ENCODE measurements at places on chromosomes 6 and 20.

GRCh38 chr20:52746190-52746589 is 226.0 kb upstream of the TSHZ2 start:
- DNase-seq: peak; percentile 16

DNA sequence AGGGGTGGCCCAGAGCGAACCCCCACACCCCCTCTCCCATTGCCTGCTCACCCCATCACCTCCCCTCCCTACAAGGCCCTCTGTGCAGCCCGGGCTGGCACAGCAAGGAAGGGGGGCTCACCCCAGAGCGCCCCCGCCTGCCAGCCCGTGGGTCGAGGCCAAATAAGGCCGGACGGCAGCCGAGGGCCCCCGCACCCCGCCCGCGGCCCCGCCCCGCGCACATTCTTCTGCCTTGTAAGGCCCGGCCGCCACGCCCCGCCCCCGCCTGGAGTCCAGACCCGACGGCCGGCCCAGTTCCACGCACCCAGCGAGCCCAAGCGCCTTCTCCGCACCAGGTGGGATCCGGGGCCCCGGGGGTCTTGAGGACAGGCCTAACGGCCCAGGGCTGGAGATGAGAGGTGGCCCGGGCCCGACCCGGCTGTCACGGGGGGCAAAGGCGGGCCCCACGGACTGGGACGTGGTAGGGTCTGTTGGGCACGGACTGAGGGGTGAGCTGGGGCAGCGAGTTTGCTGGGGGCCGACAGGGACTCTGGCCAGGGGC is at the start of gene MYL9:
Gene MYL9, plus strand, starts transcription at position 293 of the 541 bp plus-strand sequence. CDS start 3,366 bp downstream, outside the sequence.
- DNase-seq: peak; percentile 94

DNA sequence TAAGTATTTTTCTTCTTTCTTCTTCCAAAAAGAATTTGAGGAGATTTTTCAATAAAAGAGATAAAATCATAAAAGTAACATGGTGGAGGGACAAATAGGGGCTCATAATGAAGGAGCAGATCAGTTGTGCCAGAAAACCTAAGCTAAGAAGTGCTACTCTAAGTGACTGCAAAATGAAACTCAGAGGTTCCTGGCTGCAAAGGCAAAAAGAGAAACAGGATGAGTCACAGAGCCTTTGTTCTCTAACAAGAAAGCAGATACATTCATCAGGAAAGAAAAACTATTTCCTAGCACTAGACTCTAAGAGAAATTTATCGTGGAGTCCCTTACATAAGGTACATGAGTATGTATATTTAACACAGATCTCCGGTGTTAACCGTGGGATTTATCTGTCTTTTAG is 49.8 kb downstream of the TSHZ2 start:
- no peak for DNase-seq

DNA sequence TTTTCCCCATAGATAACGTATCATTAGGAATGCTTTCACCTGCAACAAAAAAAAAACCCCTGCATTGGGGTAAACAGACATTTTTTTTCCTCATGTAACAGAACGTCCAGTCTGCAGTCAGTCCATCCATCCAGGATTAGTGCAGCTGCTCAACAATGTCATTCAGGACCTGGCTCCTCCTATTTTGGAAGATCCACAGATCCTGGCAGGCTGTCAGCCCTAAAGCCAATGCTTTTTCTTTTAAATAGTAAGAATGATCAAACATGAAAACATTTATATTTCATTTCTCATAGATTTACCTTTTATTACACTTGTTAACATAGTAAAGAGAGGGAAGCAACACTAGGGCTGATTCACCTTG is 116.5 kb upstream of the CCDC28A start:
- no peak for DNase-seq

DNA sequence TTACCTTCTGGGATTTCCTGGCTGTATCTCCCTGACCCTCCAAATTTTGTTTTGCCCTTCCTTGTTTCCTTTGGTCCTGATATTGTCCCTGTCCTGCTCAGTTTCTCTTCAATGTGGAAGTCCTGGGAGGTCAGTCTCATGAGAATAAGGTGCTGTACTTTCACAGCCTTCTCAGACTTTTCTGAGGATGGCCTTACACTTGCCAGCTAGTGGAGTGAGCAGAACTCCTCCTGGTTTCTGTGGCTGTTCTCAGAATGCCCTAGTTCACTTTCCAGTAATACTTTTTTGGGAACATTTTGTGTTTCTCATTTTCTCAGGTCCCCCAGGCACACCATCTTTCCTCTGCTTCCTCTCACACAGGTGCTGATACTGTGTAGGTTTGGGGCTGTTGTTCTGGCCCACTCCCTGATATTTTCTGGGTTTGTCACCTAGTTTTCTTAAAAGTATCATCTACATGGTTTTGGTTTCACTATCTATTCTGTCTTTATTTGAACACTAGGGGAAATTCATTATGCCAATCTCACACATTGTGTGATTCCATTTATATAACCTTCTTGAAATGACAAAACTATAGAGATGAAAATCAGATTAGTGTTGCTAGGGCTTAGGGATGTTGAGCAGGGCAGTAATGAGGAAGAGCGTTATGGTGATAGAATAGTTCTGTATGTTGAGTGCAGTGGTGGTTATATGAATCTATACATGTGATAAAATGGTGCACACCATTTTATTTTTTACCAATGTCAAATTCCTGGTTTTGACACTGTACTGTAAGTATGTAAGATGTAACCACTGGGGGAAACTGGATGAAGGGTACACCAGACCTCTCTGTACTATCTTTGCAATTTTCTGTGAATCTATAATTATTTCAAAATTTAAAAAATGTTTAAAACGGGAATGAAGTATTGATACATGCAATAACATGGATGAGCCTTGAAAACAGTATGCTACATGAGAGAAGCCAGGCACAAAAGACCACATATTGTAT is 27.2 kb upstream of the BRPF3 start:
- no peak for DNase-seq

DNA sequence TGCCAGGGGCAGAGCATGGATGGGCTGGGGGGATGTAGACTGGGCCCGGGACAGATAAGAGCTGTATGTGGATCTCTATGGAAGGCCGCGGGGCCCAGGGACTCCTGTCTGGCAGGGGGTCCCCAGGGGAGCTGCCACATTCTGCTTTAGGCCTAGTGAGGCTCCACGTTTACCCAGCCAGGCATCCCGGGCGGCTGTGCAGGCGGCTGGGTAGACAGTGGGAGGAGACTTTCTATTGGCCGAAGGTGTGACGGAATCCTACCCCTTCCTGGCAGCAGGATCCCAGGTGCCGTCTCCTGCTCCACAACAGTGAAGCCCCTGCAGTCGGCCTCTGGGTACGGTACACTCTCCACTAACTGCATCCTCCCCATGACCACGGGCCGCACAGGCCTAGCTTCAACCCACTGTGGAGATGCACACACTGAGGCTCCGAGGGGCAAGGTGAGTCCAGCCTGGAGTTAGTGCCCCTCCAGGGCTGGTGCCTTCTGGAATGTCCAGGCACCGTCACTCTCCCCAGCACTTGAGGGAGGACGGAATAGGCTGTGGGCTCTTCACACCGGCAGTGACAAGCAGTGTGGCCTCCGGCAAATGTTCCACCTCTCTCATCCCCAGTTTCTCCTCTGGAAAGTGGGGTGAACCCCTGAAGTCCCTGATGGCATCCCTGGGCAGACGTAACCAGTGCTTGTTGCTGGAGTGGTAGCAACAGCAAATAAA is 36.8 kb upstream of the ZBP1 start:
- peak; percentile 44 for DNase-seq

DNA sequence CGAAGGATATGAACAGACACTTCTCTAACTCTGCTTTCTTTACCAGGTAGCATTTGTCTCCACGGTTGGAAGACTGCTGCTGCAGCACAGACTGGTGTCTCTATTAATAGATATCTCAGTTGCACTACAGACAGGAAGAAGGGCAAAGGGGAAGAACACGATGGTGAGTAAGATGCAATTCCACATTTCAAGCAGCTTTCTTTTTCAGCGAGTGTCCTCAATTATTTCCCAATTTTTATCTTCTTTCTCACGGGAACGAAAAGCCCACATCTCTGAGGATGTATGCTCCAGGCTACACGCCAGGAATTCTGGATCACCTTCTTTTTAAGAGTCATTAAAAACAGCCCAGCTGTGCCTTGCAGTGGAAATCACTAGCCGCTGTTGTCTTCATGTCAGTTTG is 311.6 kb upstream of the ECI2 start:
- DNase-seq: no peak

DNA sequence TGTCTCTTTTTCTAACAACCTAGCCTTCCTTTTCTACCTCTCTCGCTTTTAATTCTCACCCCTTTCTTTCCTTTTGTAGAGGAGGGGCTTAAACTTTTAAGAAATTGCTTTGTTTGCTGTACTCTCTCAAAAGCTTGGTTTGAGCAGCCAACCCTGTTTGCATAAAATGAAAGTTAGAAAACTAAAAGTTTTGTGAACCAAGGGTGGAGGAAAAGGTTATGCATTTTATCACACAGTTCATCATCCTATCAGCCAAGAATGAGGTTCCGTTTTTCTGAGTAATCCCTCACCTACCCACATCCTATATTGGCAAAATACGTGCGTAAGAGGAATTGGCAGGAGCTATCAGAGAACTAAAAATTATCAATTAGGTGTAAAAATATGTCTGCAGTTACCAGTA is 42.8 kb upstream of the LOC128125822 start:
- no peak for DNase-seq

DNA sequence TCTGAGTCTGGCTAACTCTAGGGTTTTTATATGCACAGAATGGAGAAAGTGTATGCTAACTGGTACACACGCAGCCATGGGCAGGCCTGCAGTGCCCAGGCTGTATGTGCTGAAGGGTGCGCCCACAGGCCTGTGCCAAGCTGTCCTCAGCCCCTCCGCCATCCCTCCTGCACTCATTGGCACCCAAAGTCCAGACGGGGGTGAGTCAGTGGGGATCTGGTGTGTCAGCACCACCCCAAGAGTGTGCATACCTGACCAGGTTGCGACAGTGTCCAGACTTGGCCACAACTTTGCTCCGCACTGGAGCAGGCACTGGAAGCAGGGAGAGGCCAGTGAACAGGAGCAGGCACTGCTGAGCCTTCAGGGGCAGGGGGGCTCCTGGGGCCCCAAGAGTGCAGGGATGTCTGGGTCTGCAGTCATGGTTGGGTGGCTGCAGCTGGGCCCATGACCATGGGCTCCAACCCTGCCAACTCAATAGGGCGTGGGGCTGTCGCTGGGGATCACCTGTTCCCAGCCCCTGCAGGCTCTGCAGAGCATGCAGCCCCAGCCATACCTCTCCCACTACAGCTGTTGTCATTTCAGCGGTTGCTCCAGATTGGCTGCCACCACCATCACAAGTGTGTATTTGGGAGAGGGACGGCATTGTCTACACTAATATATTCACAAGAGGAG is 717.8 kb downstream of the EPHA7 start:
- DNase-seq: no peak

GRCh38 chr6:36840432-36841403 is 1.5 kb upstream of the CPNE5 start:
- peak; percentile 85 for DNase-seq

GRCh38 chr6:135498185-135498841 is 773 bp upstream of the AHI1 start:
- DNase-seq: peak; percentile 10

DNA sequence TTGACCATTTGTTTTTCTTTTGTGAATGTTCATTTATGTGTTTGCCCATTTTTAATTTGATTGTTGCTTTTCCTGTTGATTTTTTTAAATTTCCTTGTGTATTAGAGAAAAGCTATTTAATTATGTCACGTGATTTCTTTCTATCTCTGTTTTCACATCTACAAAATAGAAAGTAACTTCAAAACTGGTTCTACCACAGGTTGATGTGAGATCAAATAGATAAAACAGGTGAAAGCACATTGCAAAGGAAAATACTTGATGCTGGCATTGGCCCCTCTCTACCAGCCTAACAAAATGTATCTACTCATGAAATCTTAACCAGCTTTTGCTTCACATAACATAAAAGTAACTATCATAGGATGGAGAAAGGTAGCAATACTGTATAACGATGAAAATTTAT is 129.2 kb downstream of the TMEM242 start:
- DNase-seq: no peak

DNA sequence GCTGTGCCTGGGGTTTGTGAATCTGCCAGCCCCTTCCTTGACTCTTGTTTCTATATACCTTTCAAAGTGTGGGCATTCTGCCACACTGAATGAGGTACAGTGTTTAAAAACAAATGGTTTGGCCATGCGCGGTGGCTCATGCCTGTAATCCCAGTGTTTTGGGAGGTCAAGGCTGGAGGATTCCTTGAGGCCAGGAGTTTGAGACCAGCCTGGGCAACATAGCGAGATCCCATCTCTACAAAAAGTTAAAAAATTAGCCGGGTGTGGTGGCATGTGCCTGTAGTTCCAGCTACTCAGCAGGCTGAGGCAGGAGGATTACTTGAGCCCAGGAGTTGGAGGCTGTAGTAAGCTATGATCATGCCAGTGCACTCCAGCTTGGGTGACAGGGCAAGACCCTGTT is 5.8 kb downstream of the FAM83D start:
- DNase-seq: no peak

DNA sequence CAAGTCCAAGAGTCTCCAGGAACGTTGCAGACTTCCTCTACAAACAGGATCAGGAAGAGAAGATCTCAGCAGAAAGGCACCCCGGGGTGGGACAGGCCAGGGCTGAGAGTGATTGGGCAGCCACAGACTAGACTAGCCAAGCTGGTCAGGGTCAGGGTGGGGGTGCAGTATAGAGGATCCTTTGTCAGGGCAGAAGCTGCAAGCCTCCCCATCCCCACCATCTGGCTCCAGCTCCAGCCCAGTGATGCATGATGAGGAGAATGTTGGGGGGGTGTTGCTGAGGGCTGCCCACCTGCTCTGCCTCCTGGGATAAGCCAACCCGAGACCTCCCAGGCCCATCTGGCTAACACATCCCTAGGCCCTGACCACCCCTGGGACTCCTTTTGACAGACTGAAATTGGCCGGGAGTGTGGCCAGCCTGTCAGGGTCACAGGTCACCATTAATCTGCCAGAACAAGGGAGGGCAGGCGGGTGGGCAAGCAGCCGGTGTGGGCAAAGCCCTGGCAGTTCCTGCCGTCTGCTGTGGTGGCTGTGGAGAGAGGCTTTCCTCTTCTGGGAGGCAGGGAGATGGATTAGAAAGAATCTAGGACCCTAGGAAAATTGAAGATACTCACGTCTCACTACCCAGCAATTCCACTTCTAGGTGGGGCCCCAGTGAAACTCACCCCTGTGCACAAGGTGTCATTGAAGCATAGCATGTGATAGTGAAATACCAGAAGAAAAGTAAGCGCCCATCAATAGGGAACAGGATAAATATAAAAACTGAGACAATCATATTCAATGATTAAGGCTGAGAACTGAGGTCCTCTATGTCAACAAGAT is 22.1 kb upstream of the SNTA1 start:
- DNase-seq: no peak
